H4 (cell line): ENCODE measurements at places on chromosomes 3 and 15. TPM values are rescaled to one million over a fixed set of nuclear protein-coding genes. Genes with fewer than 3 reads are reported as not detected.

The DNAJB11 gene
- 155 and 159 TPM in 2 replicates for total RNA-seq

The DNAH12 gene
- 0.06 TPM in 1 of 2 replicates, not detected in the other for total RNA-seq

The CDC25A gene
- 10.0 and 12.2 TPM in 2 replicates for total RNA-seq

The SMCO1 gene
- total RNA-seq: not detected in 2 replicates

The GHSR gene
- not detected in 2 replicates for total RNA-seq

The HTR3E gene
- total RNA-seq: not detected in 2 replicates

The TGM4 gene
- total RNA-seq: 1.2 TPM in 1 of 2 replicates, not detected in the other

The LMAN1L gene
- 0.10 TPM in 1 of 2 replicates, not detected in the other for total RNA-seq

The LNP1 gene
- 4.7 and 7.0 TPM in 2 replicates for total RNA-seq
